Lower leg skin (tissue), 4 donors: ENCODE measurements at places on chromosomes 11 and 22.

- no peak for DNase-seq
Observed at GRCh38 chr22:45518580-45518991, 15.9 kb downstream of the FBLN1 start.

- DNase-seq: no peak
Observed at GRCh38 chr11:15195454-15196200, 80.9 kb downstream of the INSC start.

DNA sequence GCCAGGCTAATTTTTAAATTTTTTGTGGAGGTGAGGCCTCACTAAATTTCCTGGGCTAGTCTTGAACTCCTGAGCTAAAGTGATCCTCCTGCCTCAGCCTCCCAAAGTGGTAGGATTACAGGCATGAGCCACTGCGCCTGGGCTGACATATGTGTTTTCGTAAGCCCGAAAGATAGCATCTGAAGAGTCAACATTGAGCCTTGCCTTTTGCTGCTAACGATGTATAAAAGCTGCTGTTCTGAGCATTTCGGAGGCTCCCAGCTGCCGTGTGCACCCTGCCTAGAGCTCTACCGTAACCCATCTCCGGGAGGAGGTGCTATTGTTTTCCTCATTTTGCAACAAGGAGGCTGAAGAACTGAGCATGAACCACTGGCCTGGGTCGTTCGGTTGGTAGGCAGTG, 18.1 kb upstream of the PPP6R3 start:
- no peak for DNase-seq

DNA sequence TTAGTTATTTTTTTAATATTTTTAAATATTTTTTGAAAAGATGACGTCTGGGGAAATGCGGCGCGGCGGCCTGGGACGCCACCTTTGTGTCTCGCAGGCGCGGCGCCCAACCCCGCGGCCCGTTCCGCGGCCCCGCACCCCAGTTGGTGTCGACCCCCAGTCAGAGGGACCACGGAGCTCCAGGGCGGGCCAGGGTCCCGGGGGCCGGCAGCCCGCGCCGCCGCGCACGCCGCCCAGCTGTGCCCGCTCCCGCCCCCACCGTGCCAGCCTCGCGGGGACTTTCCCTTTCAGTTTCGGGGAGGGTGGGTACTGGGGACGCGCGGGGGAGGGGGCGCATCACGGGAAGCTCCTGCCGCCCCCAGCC, 1.6 kb downstream of the CCND1 start:
- no peak for DNase-seq

- no peak for DNase-seq
Observed at GRCh38 chr22:27844656-27845591, 43.4 kb upstream of the MN1 start.

DNA sequence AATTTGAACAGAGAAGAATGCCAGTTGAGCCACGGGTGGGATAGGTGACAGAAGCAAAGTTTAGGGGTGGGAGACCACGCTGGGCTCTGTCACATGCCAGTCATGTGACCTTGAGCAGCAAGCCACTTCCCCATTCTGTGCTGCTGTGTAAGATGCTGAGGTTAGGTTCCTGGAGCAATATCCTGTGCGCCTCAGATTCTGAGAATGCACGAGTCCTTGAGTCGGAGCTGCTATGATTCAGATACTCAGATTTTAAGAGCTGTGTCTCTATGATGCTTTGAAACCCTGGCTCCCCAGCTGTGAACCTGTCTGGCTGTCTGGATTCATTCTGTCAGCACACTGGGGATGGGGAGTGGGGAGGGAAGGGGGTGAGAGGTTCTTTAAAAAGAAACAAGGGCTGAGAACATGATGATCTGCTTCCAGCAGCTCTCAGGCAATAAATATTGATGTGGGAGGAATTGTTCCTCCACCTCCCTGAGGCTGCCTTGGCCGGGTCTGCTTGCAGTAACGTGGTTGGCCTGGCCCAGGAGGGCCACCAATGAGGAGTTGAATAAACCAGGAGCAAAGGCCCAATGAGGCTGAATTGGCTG, 24.0 kb downstream of the SLCO2B1 start:
- DNase-seq: peak; percentile 50

- DNase-seq: no peak
Observed at GRCh38 chr22:32603651-32604540, 129.3 kb downstream of the FBXO7 start.

DNA sequence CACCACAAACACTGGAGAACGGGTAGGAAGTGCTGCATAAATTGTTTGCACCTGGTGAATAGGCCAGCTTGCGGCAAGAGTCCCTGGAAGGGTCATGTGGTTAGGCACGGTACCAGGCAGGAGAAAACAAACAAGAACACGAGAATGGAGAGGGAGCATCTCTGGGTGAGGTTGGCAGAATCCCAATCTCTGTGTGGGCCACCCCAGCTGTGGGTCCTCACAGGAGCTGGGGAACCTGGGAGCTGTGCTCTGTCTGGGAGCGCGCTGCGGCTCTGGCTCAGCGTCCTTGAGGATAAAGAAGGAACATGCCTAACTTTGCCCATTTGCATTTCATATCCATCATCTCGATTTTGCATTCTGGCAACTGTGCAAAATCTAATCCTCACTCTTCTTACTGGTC, 46.1 kb upstream of the JAM3 start:
- no peak for DNase-seq

- no peak for DNase-seq
Observed at GRCh38 chr11:102274628-102275027, 42.7 kb upstream of the BIRC3 start.

DNA sequence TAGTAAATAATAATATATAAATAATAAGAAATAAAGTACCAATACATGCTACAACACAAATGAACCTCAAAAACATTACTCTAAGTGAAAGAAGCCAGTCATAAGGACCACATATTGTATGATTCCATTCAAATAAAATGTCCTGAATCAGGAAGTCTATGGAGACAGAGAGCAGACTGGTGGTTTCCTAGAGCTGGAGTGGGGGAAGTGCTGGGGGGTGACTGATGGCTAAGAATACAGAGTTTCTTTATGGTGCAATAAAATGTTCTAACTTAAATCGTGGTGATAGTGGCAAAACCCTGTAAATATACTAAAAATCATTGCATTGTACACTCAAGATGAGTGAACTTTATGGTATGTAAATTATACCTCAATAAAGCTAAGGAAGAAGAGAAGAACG, 376.5 kb downstream of the BUD13 start:
- DNase-seq: no peak

GRCh38 chr22:43491737-43492136, 79.9 kb downstream of the MPPED1 start:
- DNase-seq: no peak

DNA sequence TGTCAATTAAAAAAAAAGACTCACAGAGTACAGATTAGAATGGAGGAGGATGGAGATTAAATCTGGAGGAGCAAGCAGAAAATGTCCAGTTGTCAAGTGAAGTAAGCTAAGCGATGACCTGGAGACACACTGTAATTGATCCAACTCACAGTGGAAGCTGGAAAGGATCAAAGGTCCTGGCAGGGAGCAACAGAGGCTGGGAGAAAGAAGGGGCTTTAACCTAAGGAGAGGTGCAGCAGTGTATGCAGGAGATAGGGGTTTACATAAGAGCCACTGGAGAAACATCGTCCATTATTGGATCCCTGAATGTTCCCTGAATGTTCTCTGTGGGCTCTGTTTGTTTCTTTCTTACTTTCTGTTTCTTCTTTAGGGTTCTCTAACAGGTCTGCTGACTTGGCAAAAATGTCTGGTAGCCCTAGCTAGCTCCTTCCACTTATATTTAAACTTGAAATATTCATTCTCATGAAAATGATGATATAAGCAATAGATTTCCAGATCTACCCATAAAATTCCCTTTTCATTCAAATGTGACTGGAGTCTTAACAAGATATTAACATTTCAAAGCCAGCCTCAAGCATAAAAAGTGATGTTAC, 30.1 kb upstream of the CAT start:
- no peak for DNase-seq

GRCh38 chr11:78218707-78219492, 30.2 kb downstream of the USP35 start:
- no peak for DNase-seq

- no peak for DNase-seq
Observed at GRCh38 chr11:103729617-103730016, 306.8 kb upstream of the DDI1 start.

DNA sequence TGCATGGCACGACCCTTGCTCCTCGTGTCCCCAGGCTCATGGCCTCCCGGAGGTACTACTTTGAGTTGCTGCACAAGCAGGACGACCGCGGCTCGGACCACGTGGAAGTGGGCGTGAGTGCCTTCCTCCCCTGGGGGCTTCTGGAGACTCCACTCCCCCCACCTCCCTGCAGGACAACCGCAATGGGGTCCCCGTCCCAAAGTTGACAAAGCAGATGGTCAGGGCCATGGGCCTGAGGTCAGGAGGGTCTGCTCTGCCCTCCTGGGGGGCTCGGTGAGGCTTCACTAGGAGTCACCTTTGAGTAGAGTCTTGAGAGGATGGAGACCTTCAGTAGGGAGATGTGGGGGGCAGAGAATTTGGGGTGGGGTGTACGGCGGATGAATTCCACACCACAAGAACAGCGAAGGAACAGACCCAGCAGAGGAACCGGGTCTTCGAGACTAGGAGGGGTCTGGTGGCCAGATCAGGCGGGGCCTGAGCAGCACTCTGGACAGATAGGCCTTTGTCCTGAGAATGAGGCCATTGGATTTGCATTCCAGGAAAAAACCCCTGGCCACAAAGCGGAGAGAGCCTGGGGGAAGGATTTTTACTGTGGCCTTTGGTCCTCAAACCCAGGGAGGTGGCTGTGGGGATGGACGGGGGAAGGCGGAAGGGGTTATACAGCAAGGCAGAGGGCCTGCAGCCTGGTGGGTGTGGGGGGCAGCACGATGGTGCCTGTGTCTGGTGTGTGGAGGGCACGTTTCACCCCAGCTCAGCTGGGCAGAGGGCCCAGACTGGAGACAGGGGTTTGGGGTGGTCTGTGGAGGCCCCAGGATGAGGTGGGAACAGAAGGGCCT, 4.6 kb downstream of the B4GALNT4 start:
- no peak for DNase-seq

DNA sequence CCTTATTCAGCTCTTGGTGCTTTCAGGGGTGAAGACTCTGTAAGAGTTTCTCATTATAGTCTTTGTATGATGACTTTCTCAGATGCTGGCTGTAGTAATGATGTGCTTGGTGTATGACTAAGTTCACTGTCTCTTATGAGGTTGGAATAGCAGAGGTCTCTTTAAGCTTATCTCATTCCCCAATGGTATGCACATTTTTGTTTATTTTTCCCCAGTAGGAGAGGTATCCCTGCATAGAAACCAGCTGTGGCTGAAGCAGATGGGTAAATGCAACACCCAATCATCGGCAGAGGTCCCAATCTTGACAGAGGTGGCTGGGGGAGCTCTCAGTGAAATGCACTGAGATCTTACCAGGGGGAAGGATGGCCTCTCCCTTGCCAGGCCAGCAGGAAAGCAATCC, 34.6 kb downstream of the BBOX1 start:
- DNase-seq: no peak

DNA sequence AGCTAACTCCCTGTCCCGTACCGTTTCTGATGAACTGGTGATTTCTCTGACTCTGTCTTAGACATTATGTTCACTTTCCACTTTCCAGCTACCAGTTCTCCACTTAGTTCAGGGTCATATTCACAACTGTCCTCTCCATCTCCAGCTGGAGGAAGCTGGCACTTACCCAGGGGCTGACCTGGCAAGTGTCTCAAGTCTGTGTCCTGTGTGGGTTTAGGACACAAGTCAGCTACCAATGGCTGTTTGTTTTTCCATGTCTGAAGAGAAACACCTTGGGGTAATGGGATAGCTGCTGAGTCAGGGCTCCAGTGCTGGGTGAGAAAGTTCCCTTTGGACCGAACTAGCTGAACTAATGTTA, 134.4 kb downstream of the CSNK2A3 start:
- no peak for DNase-seq

GRCh38 chr11:129739339-129739738, 76.3 kb upstream of the TMEM45B start:
- no peak for DNase-seq

DNA sequence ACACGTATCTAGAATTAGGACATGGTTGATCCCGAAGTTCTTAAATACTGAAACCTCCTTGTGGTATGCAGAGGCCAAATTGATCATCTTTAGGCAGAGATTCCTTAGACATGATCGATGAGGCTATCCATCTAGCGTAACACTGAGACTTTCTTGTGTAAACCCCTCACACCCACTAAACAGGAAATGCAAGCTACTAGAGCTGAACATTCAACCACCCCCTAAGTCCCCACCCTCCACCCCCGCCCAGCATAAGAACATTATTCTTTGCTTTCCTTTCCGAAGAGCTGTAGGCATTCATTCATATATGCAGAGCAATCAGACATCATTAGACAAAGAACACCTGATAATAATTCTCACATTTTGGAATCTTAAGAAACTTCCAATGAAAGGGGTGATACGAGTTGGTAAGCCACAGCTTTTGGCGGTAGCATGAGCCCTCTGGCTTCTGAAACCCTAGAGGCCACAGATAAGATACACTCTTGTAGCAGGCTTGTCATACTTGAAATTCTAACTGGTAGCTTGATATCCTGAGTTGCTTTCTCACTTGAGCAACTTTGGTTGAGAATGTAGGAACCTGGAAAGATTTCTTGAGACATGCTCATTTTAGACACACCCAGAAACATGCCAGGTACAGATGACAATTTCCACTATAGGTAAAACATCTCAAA, 42.2 kb downstream of the FLI1 start:
- no peak for DNase-seq

DNA sequence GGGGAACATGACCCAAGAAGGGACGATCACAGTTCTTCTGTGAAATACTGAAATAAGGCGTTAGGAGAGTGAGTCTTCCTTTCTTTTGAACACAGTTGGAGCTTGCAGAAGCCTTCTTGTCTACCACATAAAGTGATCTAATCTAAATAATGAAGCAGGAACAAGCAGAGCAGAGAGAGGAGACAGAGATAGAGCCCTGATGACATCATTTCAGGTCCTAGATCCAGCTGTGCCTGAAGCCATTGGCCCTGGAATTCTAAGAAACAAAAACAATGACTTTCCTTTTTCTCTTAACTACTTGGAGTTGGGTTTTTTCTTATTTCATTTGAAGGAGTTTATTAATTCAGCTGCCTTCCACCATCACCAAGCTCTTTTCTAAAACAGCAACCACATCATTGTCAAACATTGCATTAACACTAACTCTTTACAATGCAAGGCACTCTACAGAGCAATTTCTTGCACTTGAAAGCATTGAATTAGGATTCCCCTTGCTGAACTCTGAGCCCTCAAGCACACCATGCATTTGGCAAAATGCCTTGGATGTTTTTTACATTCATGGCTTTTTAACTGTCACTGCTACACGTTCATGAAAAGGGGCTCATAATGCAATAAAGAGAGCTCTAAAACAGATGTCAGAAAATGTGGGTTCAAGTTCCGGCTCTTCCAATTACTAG, 117.2 kb upstream of the TIMP3 start:
- no peak for DNase-seq

- peak; percentile 49 for DNase-seq
Observed at GRCh38 chr11:107853070-107853469, 5.5 kb downstream of the SLC35F2 start.

- no peak for DNase-seq
Observed at GRCh38 chr11:62918531-62918930, 2.6 kb downstream of the CHRM1 start.
